ENCODE measurements at places on chromosomes 1 and 21.

DNA sequence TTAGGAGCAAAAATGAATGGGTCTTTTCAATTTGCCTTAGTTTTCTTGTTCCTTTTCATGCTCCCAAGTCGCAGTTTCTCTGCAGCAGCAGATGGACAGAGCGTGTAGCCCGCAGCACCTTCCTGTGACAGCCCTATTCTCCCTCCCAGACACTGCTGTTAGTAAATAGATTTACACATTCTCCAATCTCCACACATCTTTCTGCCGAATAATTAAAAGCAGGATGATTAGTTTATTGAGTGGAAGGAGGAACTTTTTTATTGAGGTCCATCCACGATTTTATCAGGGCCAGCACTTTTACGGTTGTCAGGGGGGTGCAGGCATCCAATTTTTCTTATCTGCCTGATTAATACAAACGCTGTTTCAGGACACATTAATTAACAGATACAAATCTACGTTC, 98.2 kb upstream of the USH2A start:
- no peak for DNase-seq

DNA sequence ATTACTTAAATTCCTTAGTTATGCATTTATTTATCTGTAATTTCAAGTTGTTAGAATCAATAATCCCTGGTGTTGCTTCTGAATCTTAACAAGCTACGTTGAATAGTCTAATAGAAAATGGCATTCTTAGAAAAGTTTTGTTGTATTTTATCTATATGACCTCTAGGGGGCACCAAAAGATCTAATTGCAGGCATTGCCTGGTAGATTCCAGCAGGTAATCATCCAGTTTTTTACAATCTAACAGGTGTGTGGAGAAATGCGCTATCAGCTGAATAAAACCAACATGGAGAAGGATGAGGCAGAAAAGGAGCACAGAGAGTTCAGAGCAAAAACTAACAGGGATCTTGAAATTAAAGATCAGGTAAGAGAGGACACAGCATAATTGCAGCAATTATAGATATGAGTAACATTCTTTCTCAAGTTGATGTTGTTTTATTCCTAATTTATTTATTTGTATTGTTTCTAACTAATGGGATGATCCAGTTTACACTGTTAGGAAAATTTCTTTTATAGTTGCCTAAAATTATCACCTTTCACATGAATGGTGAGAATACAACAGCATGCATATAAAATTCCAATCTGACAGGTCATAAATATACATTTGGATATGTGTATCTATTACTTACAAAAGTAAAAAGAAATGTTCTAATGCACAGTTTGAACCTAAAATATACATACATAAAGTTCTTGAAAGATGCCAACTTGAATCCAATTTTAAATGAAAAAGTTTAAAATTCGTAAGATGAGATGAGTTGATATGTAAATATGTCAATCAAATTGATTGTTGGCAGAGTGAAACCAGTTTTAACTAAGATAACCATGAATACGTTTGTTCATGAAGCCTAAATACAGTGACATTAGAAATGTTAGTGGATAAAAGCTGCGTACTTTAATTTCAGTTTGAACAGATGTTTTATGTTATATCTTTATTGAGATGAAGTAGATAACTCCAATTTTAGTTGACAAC, 88.4 kb downstream of the SDCCAG8 start:
- DNase-seq: peak; percentile 40

GRCh38 chr1:44471911-44472453, 66.9 kb downstream of the RNF220 start:
- no peak for DNase-seq

GRCh38 chr21:32257962-32258785, 20.7 kb downstream of the MIS18A start:
- peak; percentile 62 for DNase-seq

DNA sequence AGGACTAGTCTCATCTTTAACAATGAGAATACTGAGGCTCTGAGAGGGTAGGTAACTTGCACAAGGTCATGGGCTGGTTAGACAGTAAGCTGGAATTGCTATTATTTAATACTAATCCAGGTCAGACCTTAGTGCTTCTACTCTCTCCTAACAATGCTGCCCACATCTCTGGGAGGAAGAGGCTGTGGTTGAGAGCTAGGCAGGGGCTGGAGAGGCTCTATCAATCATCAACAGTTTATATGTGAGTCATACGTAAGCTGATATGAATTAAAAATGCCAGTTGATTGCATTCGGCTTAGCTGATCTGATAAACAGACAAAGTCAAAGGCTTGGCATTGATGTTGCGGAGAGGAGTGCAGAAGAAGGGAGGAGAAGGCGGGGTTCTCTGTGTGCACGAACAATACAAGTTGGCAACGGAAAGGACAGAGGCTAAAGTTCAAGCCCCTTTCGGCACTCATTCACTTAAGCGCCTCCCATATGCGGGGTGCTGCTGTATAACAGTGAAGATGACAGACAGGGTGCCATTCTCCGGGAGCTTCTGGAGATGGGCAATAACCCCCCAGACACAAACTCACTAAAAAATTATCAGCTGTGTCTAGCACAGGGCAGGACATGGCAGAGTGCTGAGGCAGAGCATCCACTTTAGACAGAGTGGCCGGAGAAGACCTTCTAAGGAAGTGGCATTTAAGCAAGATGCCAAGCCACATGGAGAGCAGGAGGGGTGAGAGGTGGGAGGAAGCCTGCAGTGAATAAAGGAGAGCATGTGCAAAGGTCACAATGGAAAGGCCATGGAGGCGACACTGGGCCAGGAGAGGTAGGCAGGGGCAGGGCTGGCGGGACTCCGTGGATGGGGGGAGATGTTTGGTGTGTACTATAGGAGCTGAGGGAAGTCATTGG, 195.2 kb downstream of the ZSCAN20 start:
- DNase-seq: no peak

GRCh38 chr1:224196813-224197600, 14.0 kb downstream of the DEGS1 start:
- DNase-seq: no peak

DNA sequence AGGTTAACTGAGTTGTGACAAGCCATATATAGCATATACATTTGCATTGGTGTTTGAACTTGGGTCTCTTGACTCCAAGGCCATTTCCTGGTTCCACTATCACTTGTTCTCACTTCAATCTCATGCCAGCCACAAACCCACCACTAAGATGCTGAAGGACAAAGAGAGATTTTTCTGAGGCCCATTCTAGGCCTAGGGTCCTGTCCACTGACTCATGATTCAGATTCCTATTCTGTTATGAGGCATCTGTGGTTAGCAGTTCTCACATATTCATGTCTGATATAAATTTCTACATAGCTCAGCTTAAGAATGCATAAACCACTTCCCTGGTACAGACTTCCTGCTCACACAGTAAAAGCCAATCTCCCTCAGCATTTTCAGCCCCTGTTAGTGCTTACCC, 326.1 kb upstream of the BEND5 start:
- DNase-seq: peak; percentile 34

GRCh38 chr1:63046539-63046938, 262.6 kb downstream of the ATG4C start:
- DNase-seq: no peak

- no peak for DNase-seq
Measured at GRCh38 chr1:196387766-196388165, 220.5 kb downstream of the KCNT2 start.

DNA sequence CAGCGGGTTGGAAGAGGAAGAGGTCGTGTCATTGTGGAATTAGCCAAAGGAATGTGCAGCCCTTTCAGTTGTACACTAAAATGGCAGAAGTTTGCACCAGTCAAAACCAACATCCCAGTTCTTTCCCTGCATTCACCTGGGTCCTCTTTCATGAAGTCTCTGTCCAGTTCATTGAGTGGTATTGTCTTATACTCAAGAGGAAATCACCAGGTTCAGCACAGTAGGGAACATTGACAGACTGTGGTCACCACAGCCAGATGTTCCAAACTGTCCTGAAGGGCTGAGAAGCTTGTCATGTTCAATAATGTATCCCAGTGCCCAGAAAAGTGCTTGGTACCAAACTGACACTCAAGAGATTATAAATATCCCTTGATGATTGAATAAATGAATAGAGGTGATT, 131.6 kb downstream of the GLUL start:
- DNase-seq: peak; percentile 43

- no peak for DNase-seq
Measured at GRCh38 chr1:54767526-54767925, 3.2 kb upstream of the PARS2 start.

- DNase-seq: no peak
Measured at GRCh38 chr1:74375376-74375775, 137.0 kb downstream of the LRRC53 start.

DNA sequence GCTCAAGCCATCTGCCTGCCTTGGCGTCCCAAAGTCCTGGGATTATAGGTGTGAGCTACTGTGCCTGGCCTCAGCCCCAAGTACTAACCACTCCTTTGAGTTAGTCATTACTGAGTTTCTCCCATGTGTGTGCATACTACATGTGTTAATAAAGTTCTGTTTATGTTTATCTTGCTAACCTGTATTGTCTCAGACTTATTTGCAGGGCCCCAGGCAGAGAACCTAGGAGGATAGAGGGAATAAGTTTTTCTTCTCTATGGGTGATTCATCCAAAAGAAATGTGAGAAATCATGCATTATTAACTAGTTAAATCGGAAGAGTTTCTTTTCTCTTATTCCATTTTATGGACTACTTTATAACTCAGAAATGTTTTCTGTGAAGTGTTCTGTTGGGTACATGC, 203.9 kb upstream of the CACYBP start:
- no peak for DNase-seq

DNA sequence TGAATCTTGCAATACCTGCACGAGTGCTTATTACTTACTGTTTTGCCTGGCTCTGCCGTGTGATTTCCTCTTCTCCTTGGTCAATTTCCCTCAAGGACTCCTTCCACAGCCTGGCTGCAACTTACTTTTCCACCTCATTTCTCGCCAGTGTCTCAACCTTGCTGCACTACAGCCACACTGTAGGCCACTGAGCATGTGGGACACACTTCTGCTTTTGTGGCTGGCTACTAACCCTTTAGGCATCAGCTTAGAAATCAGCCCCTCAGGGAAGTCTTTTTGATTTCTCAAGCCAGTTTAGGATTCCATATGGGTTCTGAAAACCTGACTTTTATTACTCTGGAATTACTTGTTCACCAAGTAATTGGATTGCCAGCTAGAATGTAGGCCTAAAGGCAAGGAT, 5.2 kb upstream of the DMRTB1 start:
- no peak for DNase-seq

DNA sequence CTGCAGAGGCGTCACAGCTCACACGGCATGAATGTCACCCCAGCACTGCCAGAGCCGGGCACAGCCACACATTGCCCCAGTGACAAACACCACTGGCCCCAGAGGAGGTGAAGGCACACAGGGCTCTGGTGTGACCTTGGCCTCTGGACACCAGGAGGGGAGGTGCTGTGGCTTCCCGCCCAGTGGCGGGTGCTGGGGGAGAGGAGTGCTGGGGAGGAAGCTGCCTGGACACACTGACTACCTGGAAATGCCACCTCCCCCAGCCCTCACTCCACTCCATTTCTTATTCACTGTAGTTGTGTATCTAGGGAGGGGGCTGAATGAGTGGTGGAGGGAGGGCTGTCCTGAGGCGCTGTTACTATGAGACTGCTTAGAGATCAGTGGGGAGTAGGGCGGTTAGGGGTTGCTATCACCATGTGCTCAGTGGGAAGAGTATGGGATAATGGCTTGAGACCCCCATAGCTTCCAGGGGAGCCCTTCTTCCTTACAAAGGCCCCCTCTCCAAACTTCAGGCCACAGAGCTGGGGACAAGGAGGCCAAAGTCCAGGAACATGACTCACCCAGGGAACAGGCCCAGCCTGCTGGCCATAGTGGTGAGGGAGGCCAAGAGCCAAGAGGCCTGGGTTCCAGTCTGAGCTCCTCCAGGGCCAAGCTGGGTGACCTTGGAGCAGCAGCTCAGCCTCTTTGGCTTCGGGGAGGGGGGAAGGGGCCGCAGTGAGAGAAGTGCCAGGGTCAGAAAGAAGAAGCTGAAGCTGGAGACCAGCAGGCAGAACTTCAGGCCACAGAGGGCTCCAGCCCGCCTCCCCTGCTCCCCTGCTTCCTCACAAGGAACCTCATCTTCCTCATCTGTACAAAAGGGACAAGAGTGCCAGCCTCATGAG, 40.1 kb downstream of the AHDC1 start:
- no peak for DNase-seq

GRCh38 chr1:63674238-63674864, 81.1 kb downstream of the PGM1 start:
- DNase-seq: no peak

DNA sequence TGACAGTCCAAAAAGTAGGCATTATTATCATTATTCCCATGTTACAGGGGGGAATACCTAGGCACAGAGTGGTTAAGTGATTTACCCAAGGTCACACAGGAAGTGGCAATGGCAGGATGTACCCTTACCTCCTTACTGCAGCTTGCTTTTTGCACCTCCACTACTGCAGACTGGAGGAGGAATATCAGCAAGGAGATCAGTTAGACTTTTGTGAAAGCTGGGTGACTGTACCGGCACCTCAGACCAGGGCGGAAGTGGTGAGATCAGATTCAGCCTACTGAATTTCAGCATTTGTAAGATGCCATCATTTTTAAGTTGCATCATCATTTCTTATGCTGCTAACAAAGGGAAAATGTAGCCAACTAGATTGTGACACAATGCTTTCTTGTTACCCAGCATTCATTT, 4.5 kb downstream of the ADARB1 start:
- peak; percentile 98 for DNase-seq

- DNase-seq: no peak
Measured at GRCh38 chr21:36706951-36707762, 8.2 kb downstream of the SIM2 start.

DNA sequence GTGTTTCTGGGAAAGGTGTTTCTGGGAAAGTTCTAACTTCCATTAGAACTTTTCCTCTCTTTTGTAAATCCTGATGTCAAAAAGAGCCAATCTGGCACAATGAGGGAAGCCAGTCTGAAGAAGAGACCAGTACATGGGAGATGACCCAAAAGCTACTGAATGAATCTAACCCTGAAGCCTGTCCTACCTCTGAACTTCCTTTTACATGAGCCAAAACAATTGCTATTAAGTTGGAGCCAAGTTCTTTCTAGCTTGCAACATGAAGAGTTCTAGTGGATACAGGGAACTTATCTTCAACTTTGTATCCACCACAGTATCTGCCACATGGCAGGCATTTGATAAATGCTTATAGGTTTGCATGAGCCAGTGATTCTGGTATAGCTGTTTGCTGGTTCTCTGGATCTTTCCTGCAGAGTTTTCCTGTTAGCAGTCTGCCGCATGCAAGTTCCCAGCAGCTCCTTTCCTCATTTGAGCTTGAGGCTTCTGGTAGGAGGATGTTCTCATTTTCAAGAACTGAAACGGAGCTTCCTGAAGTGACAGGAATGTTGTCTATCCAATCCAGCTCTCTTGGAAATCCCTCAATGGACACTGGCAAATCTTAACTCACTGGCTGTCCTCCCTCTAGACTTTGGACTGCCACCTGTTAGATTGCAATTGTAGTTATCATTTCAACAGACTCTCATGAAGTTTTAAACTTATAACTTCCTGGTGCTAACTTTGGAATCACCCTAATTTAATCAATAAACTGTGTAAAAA, 73.1 kb upstream of the LPGAT1 start:
- no peak for DNase-seq

All from Jurkat, Clone E6-1 (cell line).